ENCODE measurements at places on chromosomes 7 and 10.

GRCh38 chr10:7857262-7857661 lies 39.0 kb downstream of the TAF3 start:
- H3K4me3 ChIP-seq = no peak overlapping the region
- H3K27me3 ChIP-seq = no peaks in the 10 kb centered on the region
- H3K4me1 ChIP-seq = no peaks in the 10 kb centered on the region
- peaks cover 21% of the 10 kb centered on the region for H3K36me3 ChIP-seq

DNA sequence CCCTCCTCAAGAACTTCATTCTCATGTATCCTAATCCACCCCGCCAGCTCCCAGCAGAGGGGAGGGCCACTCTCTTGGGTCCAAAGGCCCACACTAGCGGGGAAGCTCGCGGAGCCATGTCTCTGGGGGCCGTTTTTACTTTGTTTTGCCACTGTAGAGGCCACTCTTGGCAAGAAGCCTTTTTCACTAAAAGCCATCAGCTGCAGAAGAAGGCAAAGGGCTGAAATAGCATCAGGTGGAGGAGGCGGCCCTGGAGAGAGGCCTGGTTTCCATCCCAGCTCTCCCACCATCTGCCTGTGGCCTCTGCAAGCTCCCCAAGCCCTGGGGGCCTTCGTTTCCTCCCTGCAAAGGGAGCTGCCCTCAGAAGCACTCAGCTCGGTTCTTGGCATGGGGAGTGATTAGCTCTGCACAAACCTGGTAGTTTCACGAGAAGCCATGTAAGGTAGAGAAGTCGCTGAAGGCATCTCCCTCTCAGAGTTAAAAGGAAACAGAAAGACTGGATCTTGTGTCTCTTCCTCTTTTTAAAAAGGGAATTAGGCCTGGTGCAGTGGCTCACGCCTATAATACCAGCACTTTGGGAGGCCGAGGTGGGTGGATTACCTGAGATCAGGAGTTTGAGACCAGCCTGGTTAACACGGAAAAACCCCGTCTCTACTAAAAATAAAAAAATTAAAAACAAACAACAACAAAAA lies 70.3 kb downstream of the PARP12 start:
- no peak for DNase-seq
- no peaks in the 10 kb centered on the region for H3K36me3 ChIP-seq
- H3K27ac ChIP-seq = no peak overlapping the region
- H3K4me3 ChIP-seq = no peak overlapping the region
- H3K4me1 ChIP-seq = no peaks in the 10 kb centered on the region

- H3K4me3 ChIP-seq = no peak overlapping the region
- H3K4me1 ChIP-seq = no peaks in the 10 kb centered on the region
- no peaks in the 10 kb centered on the region for H3K36me3 ChIP-seq
- no peaks in the 10 kb centered on the region for H3K27me3 ChIP-seq
- no peak for DNase-seq
Measured at GRCh38 chr10:33618196-33618595, 283.7 kb upstream of the NRP1 start.

DNA sequence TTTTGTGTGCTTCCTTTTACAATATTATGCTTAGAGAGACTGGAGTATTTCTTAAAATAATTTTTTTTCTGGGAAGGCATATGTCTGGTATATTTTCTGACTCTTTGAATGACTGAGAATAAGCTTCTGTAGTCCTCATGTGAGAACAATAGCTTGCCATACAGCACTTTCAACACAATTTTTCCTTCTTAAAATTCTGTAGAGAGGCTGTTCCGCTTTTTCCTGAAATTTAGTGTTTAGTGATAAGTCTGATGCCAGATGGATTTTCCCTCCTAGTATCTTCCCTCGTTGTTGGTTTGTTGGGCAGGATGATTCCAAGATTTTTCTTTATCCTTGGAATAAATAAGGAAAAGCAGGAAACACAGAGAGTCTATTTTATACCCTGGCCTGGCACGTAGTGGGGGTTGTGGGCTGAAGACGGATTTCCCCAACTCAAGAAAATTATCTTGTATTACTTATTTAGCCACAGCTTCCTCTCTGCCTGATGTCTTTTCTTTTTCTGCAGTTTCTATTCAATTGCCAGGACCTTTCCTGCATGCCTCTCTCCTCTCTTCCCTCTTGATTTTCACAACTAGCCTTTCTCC lies 111.2 kb downstream of the AOAH start:
- H3K4me3 ChIP-seq = no peak overlapping the region
- no peak overlapping the region for H3K27ac ChIP-seq
- H3K36me3 ChIP-seq = peaks cover 9% of the 10 kb centered on the region

- no peaks in the 10 kb centered on the region for H3K27me3 ChIP-seq
- H3K27ac ChIP-seq = no peak overlapping the region
- H3K4me1 ChIP-seq = no peaks in the 10 kb centered on the region
- DNase-seq = no peak
- H3K36me3 ChIP-seq = no peaks in the 10 kb centered on the region
Measured at GRCh38 chr7:64098-64915, 128.1 kb upstream of the FAM20C start.

- peaks cover 3% of the 10 kb centered on the region for H3K36me3 ChIP-seq
- peak overlapping the region; percentile 83 for H3K4me3 ChIP-seq
- DNase-seq = peak; percentile 61
- peaks cover 73% of the 10 kb centered on the region for H3K4me1 ChIP-seq
- peaks cover 9% of the 10 kb centered on the region for H3K27me3 ChIP-seq
- peak overlapping the region; percentile 79 for H3K27ac ChIP-seq
Measured at GRCh38 chr7:21944616-21945453, 864 bp downstream of the CDCA7L start.

GRCh38 chr7:26865094-26865388 lies 651 bp upstream of the SKAP2 start:
- peak overlapping the region; percentile 92 for H3K4me3 ChIP-seq
- peaks cover 35% of the 10 kb centered on the region for H3K27me3 ChIP-seq
- DNase-seq = no peak
- H3K4me1 ChIP-seq = peaks cover 23% of the 10 kb centered on the region
- peak overlapping the region; percentile 78 for H3K27ac ChIP-seq

DNA sequence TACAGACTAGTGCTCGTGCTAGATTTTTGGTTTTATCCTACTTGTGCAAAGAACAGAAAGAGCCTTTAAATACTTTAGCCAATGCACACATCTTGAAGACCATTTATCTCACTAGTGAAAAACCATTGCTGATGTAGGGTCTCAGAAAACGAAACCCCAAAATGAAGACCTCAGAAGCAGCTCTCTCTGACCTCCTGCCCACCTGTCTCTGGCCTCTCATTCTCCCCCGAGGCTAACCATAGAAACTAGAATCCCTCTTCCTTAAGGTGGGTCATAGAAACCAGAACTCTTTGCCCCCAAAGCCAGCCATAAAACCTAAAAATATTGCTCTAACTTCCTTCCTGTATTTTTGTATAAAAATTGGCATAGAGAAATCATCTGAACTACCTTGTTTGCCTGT lies 112.2 kb downstream of the KIF20B start:
- H3K4me1 ChIP-seq = no peaks in the 10 kb centered on the region
- peaks cover 27% of the 10 kb centered on the region for H3K27me3 ChIP-seq
- H3K4me3 ChIP-seq = no peak overlapping the region
- no peak for DNase-seq

GRCh38 chr10:46075869-46076268 lies 29.8 kb upstream of the MSMB start:
- H3K36me3 ChIP-seq = no peaks in the 10 kb centered on the region
- H3K27ac ChIP-seq = no peak overlapping the region
- H3K27me3 ChIP-seq = no peaks in the 10 kb centered on the region
- no peak for DNase-seq
- H3K4me3 ChIP-seq = no peak overlapping the region
- H3K4me1 ChIP-seq = peaks cover 5% of the 10 kb centered on the region

DNA sequence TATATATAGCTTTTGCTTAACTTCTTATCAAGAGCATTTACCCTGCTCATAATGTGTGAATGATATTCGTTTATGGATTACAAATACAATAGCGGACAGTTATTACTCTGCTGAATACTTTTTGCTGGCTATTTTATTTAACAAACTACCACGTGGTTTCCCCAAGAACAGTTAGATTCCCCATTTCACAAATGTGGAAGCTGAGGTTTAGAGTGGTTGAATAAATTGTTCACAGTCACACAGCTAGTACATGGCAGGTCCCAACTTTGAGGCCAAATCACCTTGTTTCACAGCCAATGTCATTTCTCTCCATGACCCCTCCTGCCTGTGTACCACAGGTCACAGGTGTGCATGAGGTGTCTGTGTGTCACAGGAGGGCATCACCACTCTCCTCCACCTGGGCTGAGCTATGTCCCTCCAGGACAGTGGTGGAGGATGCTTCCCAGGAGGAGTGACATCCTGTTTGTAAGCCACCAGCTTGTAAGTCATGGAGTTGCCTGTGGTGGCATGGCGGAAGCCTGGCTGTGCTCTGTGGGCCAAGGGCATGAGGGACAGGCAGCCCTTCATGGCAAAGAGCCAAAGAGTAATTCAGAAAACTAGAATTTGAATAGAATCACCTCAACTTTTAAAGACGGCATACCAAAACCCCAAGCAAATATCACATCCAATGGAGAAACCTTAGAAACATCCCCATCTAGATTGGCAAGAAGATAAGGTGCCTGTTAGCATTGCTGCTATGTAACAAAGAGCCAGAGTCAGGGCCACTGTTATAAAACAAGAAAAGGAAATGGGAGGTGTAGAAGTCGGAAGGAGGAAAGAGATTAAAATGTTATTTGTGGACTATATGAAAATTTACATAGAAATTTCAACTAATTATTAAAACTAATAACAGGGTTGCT lies 51.9 kb downstream of the AOC1 start:
- H3K4me3 ChIP-seq = no peak overlapping the region
- H3K36me3 ChIP-seq = peaks cover under 1% of the 10 kb centered on the region
- DNase-seq = no peak
- no peak overlapping the region for H3K27ac ChIP-seq
- peaks cover 54% of the 10 kb centered on the region for H3K27me3 ChIP-seq

DNA sequence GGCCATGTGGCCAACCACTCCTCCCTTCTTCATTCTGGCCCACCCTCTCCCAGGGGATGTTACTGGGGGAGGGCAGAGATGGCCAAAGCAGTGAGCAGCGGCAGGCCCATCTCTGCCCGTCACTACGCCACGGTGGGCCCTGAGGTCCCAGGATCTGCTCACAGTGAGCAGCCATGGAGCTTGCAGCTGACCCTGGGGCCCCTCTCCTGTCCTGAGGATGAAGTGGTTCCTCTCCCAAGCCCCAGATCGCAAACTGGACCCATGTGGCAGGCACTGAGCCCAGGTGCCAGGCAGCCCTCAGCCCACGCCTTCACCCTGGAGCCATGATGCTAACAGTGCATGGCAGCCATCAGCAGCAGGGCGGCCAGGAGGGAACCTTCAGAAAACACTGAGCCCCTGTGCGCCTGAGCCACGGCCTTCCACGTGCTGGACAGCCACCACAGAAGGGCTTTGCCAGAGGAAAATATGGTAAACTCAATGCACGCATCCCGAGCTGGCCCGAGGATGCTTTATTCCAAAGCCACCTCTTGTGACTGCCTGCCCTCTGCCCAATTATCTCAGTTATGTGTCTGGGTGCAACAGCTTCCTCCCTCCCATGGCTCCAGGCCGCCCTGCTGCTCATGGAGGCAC lies 485.7 kb downstream of the PTPRN2 start:
- no peaks in the 10 kb centered on the region for H3K4me1 ChIP-seq
- no peak for DNase-seq
- no peaks in the 10 kb centered on the region for H3K27me3 ChIP-seq
- H3K36me3 ChIP-seq = no peaks in the 10 kb centered on the region
- H3K4me3 ChIP-seq = no peak overlapping the region
- no peak overlapping the region for H3K27ac ChIP-seq

DNA sequence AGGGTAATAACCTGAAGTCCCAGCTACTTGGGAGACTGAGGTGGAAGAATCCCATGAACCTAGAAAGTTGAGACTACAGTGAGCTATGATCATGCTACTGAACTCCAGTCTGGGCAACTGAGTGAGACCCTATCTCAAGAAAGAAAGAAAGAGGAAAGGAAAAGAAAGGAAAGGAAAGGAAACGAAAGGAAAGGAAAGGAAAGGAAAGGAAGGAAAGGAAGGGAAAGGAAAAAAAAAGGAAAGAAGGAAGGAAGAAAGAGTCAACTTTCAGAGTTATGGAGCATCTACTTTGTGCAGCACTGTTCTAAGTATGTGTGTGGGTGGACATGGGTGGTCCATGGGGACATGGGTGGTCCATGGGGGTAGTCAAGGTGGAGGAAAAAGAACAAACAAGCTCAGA lies 24.1 kb upstream of the R3HCC1L start:
- DNase-seq = no peak
- H3K36me3 ChIP-seq = no peaks in the 10 kb centered on the region
- no peak overlapping the region for H3K27ac ChIP-seq
- H3K4me1 ChIP-seq = no peaks in the 10 kb centered on the region

DNA sequence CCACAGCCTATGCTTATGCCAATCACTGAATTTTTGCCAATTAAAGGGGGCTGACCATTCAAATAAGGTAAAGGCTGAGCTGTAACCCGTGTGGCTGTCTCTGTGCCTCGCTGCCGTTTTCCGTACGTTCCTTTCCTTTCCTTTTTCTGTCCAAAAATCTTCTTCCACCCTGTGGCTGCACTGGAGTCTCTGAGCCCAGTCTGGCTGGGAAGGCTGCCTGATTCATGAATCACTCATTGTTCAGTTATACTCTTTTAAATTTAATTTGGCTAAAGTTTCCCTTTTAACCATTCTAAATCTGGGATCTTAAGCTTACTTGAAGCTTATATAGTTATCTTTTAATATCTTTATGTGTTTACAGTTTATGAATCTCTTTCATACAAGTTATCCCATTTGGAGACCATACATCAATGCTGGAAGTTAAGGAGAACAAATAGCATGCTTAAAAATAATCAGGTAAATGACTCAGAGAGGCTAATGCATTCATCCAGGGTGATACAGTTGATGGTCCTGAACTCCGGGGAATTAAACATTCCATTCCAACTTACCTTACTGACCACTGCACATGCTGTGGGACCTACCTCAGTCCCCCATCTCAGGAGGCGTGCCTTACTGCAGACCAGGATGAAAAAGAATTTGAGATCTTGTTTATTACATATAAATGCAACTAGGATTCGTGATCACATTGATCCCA lies 385.3 kb upstream of the ADARB2 start:
- H3K4me3 ChIP-seq = no peak overlapping the region
- H3K4me1 ChIP-seq = no peaks in the 10 kb centered on the region
- no peak overlapping the region for H3K27ac ChIP-seq

DNA sequence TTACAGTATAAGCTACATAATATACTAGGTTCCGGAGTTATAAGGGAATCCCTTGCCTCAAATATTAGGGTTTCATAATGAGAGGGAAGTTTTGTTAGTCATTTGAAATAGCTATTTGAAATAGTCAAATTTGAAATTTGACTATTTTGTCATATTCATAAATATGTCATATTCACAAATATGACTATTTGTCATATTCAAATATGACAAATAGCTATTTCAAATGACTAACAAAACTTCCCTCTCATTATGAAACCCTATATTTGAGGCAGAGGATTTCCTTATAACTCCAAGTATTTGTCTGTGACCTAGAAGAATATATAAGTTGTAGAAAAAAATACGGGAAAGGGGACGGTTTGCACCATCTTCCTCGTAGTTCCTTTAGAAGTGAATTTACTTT lies 76.6 kb downstream of the HDAC9 start:
- no peak overlapping the region for H3K4me3 ChIP-seq
- H3K27me3 ChIP-seq = no peaks in the 10 kb centered on the region
- DNase-seq = no peak
- no peak overlapping the region for H3K27ac ChIP-seq
- H3K4me1 ChIP-seq = no peaks in the 10 kb centered on the region
